ENCODE measurements at places on chromosomes 3 and 15.
A peak's percentile ranks its signal among the peaks of the same experiment; 100 is the strongest.

DNA sequence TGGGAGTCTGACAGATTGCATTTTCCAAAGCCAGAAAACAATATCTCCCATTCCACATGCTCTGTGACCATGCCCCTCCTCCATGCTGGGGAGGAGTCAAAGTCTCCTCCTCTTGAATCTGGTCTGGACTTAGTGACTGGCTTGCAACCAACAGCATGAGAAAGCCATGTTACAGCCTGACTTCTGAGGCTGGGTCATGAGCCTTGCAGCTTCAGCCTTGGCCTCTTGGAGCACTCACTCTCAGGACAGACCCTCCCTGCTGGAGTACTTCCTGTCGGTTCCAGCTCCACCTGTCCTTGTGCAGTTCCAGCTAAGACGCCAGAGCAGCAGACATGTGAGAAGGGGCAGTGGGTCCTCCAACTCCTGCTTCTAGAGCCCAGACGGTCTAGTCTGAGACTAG, 49.7 kb upstream of the RBSN start:
- DNase-seq = no peak

GRCh38 chr15:91942720-91943394, 89.3 kb downstream of the SLCO3A1 start:
- DNase-seq = peak; percentile 83

GRCh38 chr15:45088801-45089711, 24.9 kb downstream of the DUOX2 start:
- no peak for DNase-seq

GRCh38 chr3:62277450-62277849, 95.9 kb downstream of the FEZF2 start:
- no peak for DNase-seq

Measured in AG08395 (cell line).